ENCODE measurements at places on chromosomes 3 and 15.

DNA sequence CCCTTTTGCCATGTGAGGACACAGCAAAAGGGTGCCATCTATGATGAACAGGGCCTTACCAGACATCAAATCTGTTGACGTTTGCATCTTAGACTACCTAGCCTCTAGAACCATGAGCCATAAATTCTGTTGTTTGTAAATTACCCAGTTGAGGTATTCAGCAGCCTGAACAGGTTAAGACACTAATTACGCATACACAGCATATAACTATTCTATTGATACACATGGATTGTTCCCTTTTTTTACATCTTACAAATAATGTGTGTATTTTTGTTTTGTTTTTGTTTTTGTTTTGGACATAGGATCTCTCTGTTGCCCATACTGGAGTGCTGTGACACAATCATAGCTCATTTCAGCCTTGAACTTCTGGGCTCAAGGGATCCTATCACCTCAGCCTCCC is 255.5 kb downstream of the OPA1 start:
- DNase-seq = no peak

- DNase-seq = peak; percentile 78
Observed at GRCh38 chr15:76340198-76340802, 3.7 kb downstream of the ISL2 start.

DNA sequence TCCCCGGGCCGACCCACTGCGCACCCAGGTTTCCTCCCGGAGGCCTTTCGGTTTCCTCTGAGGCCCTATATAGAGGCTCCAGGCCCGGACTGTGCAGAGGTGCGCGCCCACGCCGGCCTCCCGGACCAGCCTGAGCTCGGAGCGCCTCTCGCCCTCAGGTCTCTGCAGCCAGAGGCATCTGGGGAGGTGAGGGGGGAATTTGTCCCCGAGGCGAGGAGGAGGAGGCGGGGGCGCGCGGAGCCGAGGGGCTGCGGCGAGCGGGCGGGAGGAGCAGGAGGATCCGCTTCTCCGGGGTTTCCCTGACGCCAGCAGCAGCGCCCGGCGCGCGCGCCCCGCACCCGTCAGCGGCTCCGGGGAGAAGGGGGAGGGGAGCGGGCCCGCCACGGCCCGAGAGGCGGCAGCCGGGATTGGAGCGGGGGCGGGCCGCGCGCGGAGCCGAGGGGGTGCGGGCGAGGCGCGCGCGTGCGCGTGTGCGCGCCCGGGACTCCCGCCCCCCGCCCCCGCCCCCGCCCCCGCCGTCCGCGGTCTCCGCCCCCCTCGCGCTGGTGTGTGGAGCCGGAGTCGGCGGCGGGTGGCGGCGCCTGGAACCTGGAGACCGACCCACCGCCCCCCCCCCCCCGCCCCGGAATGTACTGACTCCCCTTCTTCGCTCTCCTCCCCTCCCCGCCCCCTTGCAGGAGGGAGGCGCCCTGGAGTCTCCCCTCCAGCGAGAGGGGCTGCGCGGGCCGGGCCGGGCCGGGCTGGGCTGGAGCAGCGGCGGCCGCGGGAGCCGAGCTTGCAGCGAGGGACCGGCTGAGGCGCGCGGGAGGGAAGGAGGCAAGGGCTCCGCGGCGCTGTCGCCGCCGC is at the start of gene NEO1:
Gene NEO1, plus strand, starts transcription at position 657 of the 846 bp plus-strand sequence. CDS start 213 bp downstream, outside the sequence.
- peak; percentile 94 for DNase-seq

GRCh38 chr3:169094204-169094603 is 569.3 kb downstream of the MECOM start:
- no peak for DNase-seq

DNA sequence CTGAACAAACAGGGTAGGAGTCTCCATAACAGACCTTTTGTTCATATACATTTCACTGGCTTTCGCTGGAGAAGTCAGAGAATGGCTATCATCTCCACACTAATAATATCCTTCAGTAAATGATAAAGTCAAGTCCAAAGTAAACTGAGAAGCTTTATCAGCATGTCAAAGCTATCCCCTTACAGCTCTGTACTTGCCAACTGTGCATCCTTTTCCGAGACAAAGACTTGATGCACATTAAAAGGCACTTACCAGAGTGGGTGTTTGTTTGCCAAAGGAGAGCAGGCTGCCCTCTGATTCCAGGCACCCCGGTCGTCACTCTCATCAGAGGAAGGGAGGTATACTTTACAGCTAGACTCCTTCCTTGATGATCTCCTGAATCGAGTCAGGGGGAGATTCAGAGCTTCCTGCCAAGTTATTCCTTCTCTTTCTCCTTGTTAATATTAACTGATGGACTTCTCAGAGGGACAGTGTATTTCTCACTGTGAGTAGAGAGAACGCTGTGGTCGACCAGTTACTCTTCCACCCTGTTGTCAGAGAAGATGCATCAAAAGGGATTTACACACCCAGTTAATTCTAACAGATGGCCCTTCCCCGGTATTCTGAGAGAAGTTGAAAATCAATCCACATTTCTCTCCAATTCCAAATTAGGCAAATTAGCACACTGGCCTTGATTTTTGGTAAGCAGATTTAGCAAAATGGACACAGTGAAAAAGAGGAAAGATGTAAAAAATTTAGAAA is 504.7 kb upstream of the NR2F2 start:
- DNase-seq = no peak

GRCh38 chr3:133573054-133573628 is 345 bp upstream of the CDV3 start:
- peak; percentile 100 for DNase-seq

DNA sequence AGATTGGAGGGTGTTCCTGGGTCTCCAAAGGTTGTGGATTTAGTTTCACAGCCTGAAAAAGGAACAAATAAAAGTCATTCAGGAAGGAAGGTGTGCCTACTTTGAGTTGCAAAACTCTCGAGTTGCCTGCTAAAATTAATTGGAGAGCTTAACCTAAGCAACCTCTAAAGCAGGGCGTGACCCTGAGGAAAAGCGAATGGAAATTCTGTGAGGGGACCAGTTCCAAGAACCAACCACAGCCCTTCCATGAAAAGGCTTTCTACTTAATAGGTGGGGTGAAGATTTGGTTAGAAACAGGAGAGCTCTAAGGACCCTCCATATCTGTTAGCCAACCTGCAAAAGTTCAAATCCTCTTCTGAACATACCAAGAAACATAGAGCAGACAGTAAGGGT is 1.5 kb downstream of the CD80 start:
- peak; percentile 78 for DNase-seq

DNA sequence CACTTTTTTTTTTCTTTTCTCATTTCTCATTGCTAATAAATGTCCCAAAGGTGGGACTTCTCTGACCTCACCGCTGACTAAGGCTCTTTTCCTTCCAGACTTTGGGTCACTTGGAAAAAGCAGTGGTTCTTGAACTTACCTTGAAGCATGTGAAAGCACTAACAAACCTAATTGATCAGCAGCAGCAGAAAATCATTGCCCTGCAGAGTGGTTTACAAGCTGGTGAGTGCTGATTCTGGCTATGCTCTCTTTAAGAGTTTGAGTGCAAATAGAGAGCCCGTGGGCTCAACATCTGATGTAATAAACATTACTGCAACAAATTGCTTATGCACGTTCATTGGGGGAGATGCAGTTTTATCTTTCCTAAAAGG is 2.0 kb downstream of the BHLHE40 start:
- DNase-seq = peak; percentile 71

DNA sequence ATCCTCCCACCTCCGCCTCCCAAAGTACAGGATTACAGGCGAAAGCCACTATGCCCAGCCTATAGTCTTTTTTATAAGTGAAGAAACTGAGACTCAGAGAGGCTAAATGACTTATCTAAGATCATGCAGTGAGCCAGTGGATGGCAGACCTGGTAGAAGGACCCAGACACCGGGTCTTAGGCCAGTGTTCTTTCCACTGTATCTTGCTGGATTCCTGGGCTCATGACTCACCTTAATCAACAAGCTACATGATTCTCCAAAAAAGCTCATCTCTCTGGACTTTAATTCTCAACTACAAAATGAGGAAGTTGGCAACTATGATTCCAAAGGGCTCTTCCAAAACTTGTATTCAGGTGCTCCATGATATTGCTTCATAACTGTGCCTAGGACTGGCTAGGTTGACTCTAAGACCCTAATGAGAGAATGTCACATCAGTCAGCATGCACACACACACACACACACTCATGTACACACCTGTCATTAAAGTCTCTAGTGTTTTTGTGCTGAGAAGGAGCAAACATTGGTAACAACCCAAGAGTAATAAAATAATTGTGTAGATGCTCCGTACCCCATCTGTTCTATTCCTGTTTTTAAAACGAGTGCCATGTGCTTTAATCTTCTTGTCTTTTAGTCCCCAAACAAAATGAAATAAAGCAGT is 89.7 kb upstream of the SLC4A7 start:
- DNase-seq = no peak

DNA sequence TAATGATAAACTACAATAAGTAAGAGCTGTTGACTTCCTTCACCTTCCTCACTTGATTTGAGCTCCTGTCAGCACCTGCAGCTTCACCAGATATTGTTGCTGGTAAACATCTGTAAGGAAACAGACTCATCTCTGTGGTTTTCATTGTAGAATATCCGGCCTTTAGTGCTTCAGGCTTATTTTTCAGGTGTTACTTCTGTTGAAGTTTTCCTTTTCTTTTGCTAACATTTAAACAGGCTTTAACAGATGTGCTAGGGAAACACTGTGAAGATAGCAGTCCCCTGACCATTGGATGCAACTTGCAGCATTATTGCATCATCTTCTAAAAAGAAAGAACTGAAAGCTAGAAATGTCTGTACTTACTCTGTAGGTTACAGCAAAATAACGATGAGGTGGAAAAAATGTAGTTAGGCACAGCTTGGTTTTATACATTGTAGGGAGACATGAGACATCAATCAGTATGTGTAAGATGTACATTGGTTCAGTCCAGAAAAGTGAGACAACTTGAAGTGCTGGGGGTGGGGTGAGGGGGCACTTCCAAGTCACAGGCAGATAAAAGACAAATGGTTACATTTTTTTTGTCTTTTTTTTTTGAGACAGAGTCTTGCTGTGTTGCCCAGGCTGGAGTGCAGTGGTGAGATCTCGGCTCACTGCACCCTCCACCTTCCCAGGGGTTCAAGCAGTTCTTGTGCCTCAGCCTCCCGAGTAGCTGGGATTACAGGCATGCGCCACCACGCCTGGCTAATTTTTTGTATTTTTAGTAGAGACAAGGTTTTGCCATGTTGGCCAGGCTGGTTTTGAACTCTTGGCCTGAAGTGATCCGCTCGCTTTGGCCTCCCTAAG is 10.2 kb downstream of the EDEM1 start:
- peak; percentile 86 for DNase-seq

GRCh38 chr3:180680097-180680430 is 775 bp upstream of the CCDC39 start:
- DNase-seq = no peak

DNA sequence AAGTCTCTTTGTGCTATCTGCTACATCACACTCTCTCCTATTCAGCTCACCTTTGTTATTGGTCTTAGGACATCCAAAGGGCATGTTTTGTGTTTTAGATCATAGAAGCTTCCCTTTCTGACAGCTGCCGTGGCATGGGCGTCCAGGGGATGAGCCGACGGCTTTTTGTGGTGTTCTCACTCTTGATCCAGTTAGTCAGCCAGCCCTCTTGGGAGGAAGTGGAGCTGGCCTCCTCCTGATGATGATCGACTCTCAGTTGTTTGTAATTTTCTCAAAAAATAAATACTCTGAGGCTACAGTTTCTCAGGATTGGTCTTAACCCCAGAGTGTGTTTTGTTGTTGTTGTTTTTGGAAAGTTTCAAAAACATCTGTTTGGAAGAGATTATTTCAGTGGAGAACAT is 34.4 kb downstream of the BOC start:
- DNase-seq = no peak

GRCh38 chr3:57637391-57637790 is 40.2 kb upstream of the ARF4 start:
- no peak for DNase-seq

GRCh38 chr3:151644020-151644620 is 89.6 kb upstream of the AADACL2 start:
- no peak for DNase-seq
